Uterus (tissue), 4 donors: ENCODE measurements at places on chromosomes 6 and 20. TPM values are rescaled to one million over a fixed set of nuclear protein-coding genes. Genes with fewer than 3 reads are reported as not detected.

GRCh38 chr20:48802647-48803046, 25.2 kb downstream of the PREX1 start:
- no peaks in the 10 kb centered on the region for H3K27me3 ChIP-seq
- H3K4me3 ChIP-seq: no peak overlapping the region
- DNase-seq: no peak
- H3K36me3 ChIP-seq: no peaks in the 10 kb centered on the region
- H3K27ac ChIP-seq: no peak overlapping the region

DNA sequence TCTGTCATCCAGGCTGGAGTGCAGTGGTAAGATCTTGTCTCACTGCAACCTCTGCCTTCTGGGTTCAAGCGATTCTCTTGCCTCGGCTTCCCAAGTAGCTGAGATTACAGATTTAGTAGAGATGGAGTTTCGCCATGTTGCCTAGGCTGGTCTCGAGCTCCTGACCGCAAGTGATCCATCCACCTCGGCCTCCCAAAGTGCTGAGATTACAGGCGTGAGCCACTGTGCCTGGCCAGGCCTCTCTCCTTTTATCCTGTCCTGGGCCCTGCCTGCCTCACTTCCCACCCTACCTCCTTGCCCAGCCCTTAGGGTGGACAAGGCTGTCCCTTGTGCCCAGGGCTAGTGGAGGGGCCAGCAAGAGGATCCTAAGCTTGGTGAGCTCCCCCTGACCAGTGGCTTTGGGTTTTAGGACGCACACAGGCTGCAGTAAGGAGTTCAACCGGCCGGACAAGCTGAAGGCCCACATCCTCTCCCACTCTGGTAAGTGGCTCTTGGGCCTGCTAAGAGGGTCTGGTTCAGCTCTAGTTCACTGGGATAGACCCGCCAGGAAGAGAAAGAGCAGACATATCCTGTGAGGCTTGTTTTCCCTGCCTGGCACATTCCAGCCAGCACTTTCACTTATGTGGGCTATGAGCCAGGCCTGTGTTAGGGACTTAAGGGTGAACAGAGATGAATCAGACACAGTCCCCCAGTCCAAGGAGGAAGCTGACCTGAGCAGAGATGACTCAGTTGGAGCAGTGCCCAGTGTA, 21.9 kb upstream of the CHMP4B start:
- H3K27me3 ChIP-seq: no peaks in the 10 kb centered on the region
- H3K27ac ChIP-seq: peak overlapping the region; percentile 68
- peak; percentile 79 for DNase-seq
- H3K4me3 ChIP-seq: no peak overlapping the region
- H3K4me1 ChIP-seq: peaks cover 3% of the 10 kb centered on the region

DNA sequence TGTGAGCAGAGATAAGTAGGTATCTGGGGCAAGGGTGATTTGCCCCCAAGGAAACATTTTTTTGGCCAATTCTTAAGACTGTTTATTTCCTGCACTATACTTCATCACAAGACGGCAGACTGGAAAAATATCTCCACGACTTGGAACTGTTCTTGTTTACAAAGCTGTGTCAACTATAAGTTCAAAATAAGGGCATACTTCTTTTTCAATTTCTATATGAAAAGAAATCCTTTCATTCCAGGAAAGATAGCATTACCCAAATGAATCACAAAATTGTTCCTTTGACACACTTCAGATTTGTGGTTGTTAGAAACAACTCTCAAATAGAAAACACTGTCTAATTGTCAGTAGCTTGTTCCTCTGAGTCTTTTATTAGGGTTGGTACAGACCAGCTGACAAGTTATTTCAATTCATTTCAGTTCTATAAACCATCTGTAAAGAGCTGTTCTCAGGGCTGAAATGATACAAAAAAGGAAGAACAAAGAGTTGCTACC, 212.9 kb upstream of the PRDM1 start:
- H3K4me3 ChIP-seq: no peak overlapping the region
- no peaks in the 10 kb centered on the region for H3K36me3 ChIP-seq
- H3K27ac ChIP-seq: no peak overlapping the region

GRCh38 chr6:135906972-135907465, 55.5 kb downstream of the PDE7B start:
- no peaks in the 10 kb centered on the region for H3K4me1 ChIP-seq
- no peaks in the 10 kb centered on the region for H3K27me3 ChIP-seq
- H3K36me3 ChIP-seq: no peaks in the 10 kb centered on the region
- DNase-seq: no peak
- no peak overlapping the region for H3K27ac ChIP-seq

- no peaks in the 10 kb centered on the region for H3K27me3 ChIP-seq
- H3K36me3 ChIP-seq: no peaks in the 10 kb centered on the region
- H3K27ac ChIP-seq: peak overlapping the region; percentile 66
- H3K4me3 ChIP-seq: no peak overlapping the region
- H3K4me1 ChIP-seq: no peaks in the 10 kb centered on the region
- DNase-seq: peak; percentile 46
Measured at GRCh38 chr6:16257999-16258708, 19.8 kb downstream of the GMPR start.

DNA sequence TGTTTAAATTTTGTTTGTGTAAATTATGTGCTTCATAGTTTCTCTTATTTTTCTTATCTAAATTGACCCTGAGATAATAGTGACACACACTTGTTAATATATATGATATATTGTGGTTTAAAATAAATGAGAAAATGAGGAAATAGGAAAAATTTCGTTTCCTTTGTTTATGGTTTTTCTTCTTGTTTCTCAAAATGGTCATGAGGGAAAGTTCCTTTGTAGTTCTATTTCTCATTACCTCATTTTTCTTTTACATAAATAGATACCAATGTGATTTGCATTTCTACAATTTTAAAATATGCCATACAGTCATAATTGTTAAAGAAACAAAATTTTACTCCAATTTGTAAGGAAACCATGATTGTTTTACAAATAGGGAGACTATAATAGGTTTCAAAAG, 9.2 kb downstream of the OR2A4 start:
- no peak overlapping the region for H3K27ac ChIP-seq
- H3K4me1 ChIP-seq: no peaks in the 10 kb centered on the region
- H3K27me3 ChIP-seq: no peaks in the 10 kb centered on the region
- H3K4me3 ChIP-seq: no peak overlapping the region
- no peaks in the 10 kb centered on the region for H3K36me3 ChIP-seq

DNA sequence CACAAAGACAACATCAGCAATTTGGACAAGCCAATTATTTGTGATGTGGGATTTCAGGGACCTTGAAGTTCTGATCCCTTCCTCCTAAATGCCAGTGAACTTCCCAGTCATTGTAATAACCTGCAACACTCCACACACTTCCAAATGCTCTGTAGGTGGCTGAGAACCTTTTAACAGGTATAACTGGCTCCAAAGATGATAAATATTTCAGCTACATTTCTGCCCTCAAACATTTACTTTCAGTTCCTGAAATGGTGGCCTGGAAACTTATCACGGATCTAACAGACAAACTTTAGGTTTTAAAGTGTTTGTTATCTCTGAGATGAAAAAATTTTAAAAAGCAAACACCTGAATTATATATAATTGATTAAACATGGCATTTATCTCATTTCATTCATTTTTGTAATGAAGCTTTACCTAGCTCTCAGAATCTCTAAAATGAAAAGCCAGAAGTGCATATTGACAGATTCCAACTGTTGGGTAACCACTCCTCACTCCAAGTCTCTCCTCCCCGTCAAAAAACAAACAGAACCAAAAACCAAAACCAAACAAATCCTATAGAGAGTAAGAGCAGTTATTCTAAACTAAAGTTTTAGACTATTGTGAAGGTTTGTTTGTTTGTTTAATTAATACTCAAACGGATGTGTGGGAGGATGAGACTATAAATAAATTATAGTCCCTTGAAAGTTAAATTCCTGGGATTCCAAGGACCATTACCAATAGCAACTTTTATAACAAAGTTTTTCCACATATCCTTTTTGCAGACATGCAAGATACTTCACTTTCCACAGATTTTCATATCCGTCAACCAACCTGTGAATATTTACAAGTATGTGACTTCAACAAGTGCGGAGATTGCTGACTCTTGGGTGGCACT, 12.4 kb upstream of the KIAA0408 start:
- no peak overlapping the region for H3K4me3 ChIP-seq
- no peak overlapping the region for H3K27ac ChIP-seq
- no peaks in the 10 kb centered on the region for H3K36me3 ChIP-seq
- DNase-seq: no peak

GRCh38 chr6:21420926-21421325, 172.6 kb upstream of the SOX4 start:
- no peak overlapping the region for H3K4me3 ChIP-seq
- no peak overlapping the region for H3K27ac ChIP-seq
- no peaks in the 10 kb centered on the region for H3K36me3 ChIP-seq
- no peaks in the 10 kb centered on the region for H3K27me3 ChIP-seq

DNA sequence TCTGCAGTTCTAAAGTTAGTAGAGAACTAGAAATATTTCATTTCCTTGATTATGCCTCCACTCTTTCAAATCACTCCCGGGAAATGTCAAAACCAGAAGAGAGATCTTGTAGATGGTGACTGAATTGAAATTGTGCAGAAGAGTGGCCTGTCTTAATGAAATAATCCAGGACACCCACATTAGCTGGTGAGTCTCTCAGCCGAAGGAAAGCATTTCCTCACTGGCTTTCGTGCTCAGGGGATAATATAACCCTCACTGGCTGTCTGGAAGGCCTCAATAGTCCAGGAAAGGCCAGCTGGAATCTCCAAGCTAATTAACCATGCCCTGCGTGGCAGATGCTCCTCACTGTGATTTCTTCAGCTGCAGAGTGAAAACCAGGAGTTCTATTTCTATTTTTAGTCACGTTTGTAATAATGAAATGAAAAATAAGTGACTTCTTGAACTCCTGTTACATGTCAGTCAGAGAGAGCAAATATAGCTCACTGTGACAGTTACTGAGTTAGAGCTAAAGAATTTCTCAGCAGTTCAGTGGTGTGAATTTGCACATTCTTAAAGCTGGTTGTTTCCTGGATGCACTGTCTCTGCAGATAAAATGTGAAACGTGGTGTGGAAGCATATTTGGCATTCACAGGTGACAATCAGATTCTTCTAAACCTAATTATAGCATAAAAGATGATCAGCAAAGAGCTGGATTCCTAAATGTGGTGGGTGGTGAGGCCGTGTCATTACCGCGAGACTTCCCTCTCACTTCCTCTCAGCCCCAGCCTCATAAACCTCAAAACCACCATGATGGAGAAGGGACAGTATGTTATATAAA, 211.7 kb downstream of the LMBRD1 start:
- no peak overlapping the region for H3K27ac ChIP-seq
- H3K4me1 ChIP-seq: no peaks in the 10 kb centered on the region
- no peaks in the 10 kb centered on the region for H3K36me3 ChIP-seq
- no peak overlapping the region for H3K4me3 ChIP-seq
- H3K27me3 ChIP-seq: no peaks in the 10 kb centered on the region
- no peak for DNase-seq

GRCh38 chr20:15895560-15896084, 677.6 kb downstream of the KIF16B start:
- DNase-seq: no peak
- no peaks in the 10 kb centered on the region for H3K4me1 ChIP-seq
- no peak overlapping the region for H3K4me3 ChIP-seq
- no peak overlapping the region for H3K27ac ChIP-seq

DNA sequence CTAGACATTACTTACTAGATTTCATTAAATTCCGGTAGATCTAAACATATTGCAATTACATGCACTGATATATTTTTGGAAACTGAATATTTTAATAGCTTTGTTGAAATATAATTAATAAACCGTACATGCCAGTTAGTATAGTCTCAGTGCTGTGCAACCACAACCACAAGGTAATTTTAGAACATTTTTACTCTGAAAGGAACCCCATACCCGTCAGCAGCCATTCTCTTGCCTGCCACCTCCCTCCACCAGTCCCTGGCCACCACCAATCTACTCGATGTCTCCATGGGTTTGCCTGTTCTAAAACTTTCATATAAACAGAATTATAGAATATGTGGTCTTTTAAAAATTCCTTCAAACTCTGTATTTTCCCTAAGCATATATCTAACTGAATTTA, 293.9 kb downstream of the THBS2 start:
- H3K4me1 ChIP-seq: no peaks in the 10 kb centered on the region
- DNase-seq: no peak
- H3K36me3 ChIP-seq: no peaks in the 10 kb centered on the region
- H3K27me3 ChIP-seq: no peaks in the 10 kb centered on the region

GRCh38 chr20:34997131-34997561, 41.5 kb downstream of the MYH7B start:
- no peak overlapping the region for H3K27ac ChIP-seq
- no peaks in the 10 kb centered on the region for H3K4me1 ChIP-seq
- no peaks in the 10 kb centered on the region for H3K27me3 ChIP-seq
- DNase-seq: peak; percentile 20
- no peaks in the 10 kb centered on the region for H3K36me3 ChIP-seq

DNA sequence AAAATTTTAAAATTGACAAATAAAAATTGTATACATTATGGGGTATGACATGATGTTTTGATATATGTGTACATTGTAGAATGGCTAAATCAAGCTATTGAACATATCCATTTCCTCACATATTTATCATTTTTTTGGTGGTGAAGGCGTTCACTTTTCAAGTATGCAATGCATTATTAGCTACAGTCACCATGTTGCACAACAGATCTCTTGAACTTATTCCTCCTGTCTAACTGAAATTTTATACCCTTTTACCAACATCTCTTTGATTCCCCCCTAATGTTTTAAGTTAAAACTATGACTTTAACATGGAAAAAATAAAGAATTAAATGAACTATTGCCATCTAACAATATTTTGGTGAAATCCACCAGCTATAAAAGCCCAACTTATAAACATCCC, 65.2 kb upstream of the UST start:
- DNase-seq: no peak
- H3K27me3 ChIP-seq: no peaks in the 10 kb centered on the region
- no peaks in the 10 kb centered on the region for H3K4me1 ChIP-seq
- H3K36me3 ChIP-seq: no peaks in the 10 kb centered on the region
- H3K4me3 ChIP-seq: no peak overlapping the region

DNA sequence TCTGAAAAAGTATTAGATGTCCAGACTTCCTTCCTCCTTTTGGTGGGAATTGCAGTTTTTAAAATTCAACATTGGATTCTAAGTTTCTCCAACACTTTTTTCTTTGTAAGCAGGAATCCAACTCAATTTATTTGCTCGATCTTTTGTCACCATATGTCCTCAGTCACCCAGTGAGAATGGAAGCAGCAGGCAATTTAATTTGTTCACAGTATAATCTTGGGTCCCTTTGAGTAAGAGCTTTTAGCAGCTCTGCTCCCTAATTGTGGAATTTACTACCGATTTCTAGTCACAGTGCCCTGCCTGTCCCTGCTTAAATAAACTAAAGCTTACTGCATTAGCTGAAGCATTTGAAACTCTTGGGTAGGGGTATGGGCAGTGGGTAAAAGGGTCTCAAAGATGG, 98.6 kb downstream of the BTBD3 start:
- H3K36me3 ChIP-seq: no peaks in the 10 kb centered on the region
- no peak for DNase-seq
- H3K4me3 ChIP-seq: no peak overlapping the region
- H3K27ac ChIP-seq: no peak overlapping the region
- H3K4me1 ChIP-seq: no peaks in the 10 kb centered on the region
- no peaks in the 10 kb centered on the region for H3K27me3 ChIP-seq

The MYB gene
- 0.59 TPM for total RNA-seq

The PLCB4 gene
- 264 TPM for total RNA-seq

The EPB41L1 gene
- 9.7 TPM for total RNA-seq

The PAX1 gene
- total RNA-seq: not detected

The TTK gene
- not detected for total RNA-seq

The BTN3A1 gene
- 64.2 TPM for total RNA-seq

The CHRNA4 gene
- total RNA-seq: 1.5 TPM

The TNFRSF6B gene
- total RNA-seq: 4.1 TPM
